ENCODE measurements at places on chromosomes 3 and 15.

DNA sequence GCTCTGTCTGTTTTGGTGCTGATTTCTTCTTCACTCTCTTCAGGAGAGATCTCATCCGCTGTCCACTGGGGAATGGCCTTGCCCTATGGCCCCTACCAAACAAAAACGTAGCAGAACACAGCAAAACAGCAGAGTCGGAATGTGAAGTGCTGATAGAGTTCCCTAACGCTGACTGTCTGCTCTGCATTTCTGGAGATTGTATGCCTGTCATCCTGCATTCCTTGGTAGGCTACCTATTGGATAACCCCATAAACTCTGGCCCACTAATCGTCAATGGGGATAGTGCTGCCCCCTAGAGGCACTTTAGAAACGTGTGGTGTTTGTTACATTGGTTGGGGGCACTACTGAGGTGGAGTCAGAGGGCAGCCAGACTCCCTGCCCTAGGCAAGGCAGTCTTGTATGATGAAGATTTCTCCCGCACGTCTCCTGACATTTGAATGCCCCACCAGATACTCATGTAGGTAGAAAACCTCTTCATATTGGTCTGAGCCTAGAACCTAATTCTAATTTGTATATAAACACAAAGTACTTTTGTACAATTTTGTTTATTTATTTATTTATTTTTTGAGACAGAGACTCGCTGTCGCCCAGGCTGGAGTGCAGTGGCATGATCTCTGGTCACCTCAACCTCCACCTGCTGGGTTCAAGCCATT, 15.6 kb upstream of the MAGEF1 start:
- DNase-seq, result peak; percentile 62

GRCh38 chr3:58568572-58569286, 8.5 kb downstream of the FAM107A start:
- DNase-seq, result peak; percentile 93

- no peak for DNase-seq
Measured at GRCh38 chr3:113423699-113424098, 17.6 kb downstream of the CFAP44 start.

DNA sequence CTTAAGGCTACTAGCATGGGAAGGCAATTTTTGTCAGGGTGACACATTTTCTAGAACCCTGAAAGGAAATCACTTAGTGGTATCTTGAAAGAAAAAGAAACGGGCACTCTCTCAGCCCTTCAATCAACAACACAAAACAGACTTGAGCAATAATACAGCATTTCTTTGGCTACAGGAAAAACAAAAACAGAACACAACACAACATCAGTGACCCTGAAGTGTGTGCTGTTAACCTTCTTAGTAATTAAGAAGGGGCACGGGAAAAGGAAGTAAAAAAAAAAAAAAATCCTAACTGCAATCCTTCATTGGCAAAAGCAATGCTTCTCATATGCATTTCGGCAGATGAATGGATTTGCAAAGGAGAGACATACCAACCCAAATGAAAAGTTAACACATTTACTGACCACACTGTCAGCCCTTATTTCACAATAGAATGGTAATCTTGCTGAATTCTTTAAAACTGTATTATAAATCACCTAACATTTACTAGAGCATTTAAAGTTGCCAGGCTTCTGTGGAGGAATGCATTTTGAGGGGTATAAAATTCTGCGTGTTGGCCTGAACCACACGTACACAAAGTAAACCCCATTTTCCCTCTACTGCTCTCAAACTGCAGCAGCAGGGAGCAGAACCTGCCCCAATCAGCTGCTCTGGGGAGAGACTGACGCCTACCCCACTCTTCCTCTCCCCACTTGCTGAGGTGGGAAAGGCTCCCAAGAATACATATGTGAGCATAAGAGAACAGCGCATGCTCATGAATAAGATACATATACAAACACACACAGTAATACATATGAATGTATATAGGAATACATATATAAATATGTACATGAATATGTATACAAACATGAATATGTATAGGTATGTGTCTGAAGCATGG, 198.5 kb downstream of the FOXP1 start:
- no peak for DNase-seq

DNA sequence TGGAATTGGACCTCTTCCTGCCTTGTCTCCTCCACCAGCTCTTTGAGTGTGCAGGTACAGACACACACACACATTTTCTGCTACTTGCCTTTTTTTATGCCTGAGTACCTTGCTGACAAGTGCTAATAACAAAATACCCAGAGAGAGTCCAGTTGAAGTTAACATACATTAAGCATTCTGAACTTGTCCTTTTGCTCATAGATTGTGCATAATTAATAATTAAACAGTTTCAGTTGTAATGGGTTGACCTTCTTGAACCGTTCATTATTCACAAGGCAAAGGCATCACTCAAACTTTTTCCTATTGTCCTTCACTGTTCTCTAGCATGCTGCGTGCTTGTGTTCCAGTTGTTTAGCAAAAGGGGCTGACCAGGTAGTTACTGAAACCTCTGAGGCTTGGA, 59.6 kb upstream of the SKOR1 start:
- DNase-seq, result no peak

DNA sequence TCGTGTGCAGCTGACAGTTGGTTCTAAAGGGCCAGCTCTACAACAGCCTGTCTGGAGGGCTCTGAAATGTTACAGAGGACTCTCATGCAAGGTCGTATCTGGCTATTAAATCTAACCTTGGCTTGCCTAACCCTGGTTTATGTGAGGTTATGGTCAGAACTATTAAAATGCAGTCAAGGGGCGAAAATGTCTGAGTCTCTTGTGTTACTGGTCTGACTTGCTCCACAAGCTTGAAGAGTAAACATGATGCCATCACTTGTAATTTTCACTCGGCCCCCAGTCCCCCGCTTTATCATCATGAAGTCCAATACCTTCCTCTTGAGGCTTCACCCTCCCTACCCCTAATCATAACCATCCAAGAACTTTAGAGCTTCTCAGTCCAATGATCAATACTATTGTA, 9.4 kb downstream of the ENTPD3 start:
- no peak for DNase-seq

GRCh38 chr3:189344996-189345395, 173.2 kb downstream of the TPRG1 start:
- DNase-seq, result no peak

- DNase-seq, result no peak
Measured at GRCh38 chr3:135560847-135561246, 404.7 kb upstream of the PPP2R3A start.

All from posterior vena cava (tissue), 2 donors.